ENCODE measurements at places on chromosomes 16 and 17. TPM values are rescaled to one million over a fixed set of nuclear protein-coding genes. Genes with fewer than 3 reads are reported as not detected.

The CCL16 gene
- total RNA-seq = not detected

The OSGIN1 gene
- total RNA-seq = 1.3 TPM

The DNAAF8 gene
- total RNA-seq = 1.2 TPM

The KRTAP3-1 gene
- total RNA-seq = not detected

The MFSD11 gene
- 34.7 TPM for total RNA-seq

The SRL gene
- total RNA-seq = not detected

The TMEM114 gene
- not detected for total RNA-seq

The C16orf90 gene
- not detected for total RNA-seq

GRCh38 chr16:425740-426114 lies 278 bp downstream of the RAB11FIP3 start:
- H3K4me1 ChIP-seq = peaks cover 44% of the 10 kb centered on the region
- peak overlapping the region; percentile 93 for H3K27ac ChIP-seq
- DNase-seq = no peak
- H3K27me3 ChIP-seq = no peaks in the 10 kb centered on the region

GRCh38 chr16:81630635-81631031 lies 148.5 kb upstream of the PLCG2 start:
- no peak for DNase-seq
- H3K36me3 ChIP-seq = no peaks in the 10 kb centered on the region
- H3K4me3 ChIP-seq = no peak overlapping the region
- no peak overlapping the region for H3K27ac ChIP-seq

DNA sequence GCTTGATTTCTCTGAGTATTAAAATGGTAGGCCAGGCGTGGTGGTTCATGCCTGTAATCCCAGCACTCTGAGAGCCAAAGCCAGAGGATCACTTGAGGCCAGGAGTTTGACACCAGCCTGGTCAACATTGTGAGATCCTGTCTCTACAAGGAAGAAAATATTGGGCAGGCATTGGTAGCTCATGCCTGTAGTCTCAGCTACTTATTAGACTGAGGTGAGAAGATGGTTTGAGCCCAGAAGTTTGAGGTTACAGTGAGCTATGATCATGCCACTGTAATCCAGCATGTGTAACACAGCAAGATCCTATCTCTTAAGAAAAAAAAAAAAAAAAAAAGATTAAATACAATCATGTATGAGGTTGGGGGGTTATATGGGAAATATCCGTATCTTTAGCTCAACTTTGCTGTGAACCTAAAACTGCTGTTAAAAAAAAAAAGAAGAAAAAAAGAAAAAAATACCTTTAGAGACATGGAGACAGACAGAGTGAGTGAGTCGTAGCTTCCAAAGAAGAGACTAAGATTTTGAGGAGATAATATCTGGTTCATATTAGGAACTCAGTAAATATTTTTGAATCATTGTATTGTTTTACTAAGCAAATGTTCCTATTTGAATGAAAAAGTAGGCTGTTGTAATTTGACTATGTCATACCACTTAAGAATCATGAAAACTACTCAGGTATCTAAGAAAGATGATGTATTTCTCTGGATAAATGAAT lies 325.7 kb upstream of the TBX2 start:
- no peak overlapping the region for H3K27ac ChIP-seq
- H3K4me3 ChIP-seq = no peak overlapping the region
- DNase-seq = no peak
- no peaks in the 10 kb centered on the region for H3K27me3 ChIP-seq

DNA sequence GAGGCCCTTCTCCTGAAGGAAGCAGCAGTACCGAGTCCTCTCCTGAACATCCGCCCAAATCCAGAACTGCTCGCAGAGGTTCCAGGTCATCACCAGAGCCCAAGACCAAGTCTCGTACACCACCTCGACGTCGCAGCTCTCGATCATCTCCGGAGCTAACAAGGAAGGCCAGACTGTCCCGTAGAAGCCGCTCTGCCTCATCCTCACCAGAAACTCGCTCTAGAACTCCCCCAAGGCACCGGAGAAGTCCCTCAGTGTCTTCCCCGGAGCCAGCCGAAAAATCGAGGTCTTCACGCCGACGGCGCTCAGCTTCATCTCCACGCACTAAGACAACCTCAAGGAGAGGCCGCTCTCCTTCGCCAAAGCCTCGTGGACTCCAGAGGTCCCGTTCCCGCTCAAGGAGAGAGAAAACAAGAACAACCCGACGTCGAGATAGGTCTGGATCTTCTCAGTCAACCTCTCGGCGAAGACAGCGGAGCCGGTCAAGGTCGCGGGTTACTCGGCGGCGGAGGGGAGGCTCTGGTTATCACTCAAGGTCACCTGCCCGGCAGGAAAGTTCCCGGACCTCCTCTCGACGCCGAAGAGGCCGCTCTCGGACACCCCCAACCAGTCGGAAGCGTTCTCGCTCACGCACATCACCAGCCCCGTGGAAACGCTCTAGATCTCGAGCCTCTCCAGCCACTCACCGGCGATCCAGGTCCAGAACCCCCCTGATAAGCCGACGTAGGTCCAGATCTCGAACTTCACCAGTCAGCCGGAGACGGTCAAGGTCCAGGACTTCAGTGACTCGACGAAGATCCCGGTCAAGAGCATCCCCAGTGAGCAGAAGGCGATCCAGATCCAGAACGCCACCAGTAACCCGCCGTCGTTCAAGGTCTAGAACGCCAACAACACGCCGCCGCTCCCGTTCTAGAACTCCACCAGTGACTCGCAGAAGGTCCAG lies 11.3 kb downstream of the ELOB start:
- no peak for DNase-seq
- H3K4me1 ChIP-seq = peaks cover 15% of the 10 kb centered on the region
- no peaks in the 10 kb centered on the region for H3K27me3 ChIP-seq
- peak overlapping the region; percentile 19 for H3K27ac ChIP-seq
- H3K36me3 ChIP-seq = peaks cover 87% of the 10 kb centered on the region
- no peak overlapping the region for H3K4me3 ChIP-seq

GRCh38 chr17:34598161-34598776 lies 18.9 kb downstream of the TMEM132E start:
- no peak overlapping the region for H3K27ac ChIP-seq
- DNase-seq = no peak
- no peak overlapping the region for H3K4me3 ChIP-seq
- no peaks in the 10 kb centered on the region for H3K4me1 ChIP-seq

DNA sequence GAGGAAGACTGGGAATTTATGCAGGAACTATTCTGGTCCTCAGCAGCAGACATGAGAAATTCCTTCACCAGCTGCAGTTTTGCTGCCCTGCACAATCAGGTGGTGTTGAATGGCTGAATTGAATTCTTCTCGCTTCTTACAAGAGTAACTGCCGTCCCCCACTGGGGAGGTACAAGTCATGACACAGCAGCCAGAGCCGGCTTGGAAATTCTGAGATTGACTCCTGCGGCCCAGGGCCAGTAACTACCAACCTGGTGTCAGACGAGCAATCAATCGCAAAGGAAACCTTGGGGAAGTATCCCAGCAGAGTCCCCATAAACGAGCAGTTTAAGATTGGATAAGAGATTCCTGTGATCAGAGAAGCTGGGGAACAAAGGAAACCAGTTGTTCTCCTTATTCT lies 30.7 kb downstream of the KNOP1 start:
- DNase-seq = no peak
- peaks cover 35% of the 10 kb centered on the region for H3K36me3 ChIP-seq

DNA sequence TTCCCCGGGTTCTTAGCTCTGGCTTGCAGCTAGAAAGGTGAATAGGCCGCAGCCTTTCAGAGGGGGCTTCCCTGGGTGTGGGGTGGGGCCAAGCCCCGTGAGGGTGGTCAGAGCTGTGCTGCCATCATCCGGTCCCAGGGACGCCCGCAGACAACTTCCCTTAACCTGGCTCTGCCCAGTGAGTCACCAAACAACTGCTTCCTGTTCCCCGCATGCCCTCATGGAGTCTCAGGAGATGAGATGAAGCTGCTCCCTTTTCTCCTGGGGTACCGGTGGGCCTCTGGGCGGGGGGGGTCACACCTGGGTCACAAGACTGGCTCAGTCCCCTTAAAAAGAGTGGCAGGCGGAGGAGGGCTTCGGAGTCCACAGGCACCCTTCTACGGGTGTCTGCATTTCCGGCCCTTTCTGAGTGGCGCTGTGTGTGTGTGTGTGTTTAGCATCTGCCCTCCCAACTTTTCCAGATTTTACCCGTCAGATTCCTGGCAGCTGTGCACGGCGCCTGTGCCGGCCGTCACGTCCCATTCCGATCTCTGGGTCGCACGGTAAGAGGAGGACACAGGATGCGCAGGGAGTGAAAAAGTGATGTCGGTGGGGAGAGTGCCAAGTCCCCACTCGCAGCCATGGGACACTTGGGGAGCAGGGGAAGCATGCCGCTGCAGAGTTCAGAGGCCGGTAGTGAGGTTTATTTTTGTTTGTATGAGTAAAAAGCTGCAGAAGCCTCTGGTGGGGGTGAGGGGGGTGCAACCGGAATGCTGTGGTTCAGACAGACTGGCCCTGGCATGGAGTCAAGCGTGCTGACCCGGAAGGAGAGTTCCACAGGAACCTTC lies 16.8 kb downstream of the HIC1 start:
- no peaks in the 10 kb centered on the region for H3K27me3 ChIP-seq
- H3K36me3 ChIP-seq = peaks cover 10% of the 10 kb centered on the region
- peaks cover 58% of the 10 kb centered on the region for H3K4me1 ChIP-seq
- DNase-seq = no peak

DNA sequence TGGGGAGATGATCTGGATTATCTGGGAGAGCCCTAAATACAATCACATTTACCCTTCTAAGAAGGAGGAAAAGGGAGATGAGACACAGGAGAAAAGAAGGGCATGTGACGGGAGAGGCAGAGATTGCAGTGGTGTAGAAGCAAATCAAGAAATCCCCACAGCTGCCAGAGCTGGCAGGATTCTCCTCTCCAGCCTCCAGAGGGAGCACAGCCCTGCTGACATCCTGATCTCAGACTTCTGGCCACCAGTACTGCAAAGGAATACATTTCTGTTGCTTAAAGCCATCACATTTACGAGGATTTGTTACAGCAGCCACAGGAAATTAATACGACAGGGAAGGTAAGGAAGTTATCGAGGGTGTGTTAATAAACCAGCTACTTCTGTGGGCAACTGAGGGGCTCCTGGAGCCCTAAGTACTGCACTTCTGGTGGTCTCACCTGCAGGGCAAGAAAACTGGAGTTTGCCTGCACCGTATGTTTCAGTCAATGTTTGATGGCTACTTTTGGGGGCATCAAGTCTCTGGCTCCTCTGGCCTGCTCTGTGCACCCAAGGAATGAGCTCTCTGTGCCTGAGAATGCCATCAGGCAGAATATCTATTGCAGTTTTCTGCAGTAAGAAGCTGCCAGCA lies 22.9 kb upstream of the CDH13 start:
- no peak for DNase-seq
- H3K4me1 ChIP-seq = peaks cover 9% of the 10 kb centered on the region
- no peaks in the 10 kb centered on the region for H3K36me3 ChIP-seq
- H3K27me3 ChIP-seq = peaks cover 15% of the 10 kb centered on the region
- H3K27ac ChIP-seq = no peak overlapping the region
- H3K4me3 ChIP-seq = no peak overlapping the region

GRCh38 chr17:8680466-8681169 lies 50.1 kb upstream of the MYH10 start:
- H3K27me3 ChIP-seq = no peaks in the 10 kb centered on the region
- DNase-seq = no peak
- H3K36me3 ChIP-seq = no peaks in the 10 kb centered on the region
- H3K4me3 ChIP-seq = peak overlapping the region; percentile 47

DNA sequence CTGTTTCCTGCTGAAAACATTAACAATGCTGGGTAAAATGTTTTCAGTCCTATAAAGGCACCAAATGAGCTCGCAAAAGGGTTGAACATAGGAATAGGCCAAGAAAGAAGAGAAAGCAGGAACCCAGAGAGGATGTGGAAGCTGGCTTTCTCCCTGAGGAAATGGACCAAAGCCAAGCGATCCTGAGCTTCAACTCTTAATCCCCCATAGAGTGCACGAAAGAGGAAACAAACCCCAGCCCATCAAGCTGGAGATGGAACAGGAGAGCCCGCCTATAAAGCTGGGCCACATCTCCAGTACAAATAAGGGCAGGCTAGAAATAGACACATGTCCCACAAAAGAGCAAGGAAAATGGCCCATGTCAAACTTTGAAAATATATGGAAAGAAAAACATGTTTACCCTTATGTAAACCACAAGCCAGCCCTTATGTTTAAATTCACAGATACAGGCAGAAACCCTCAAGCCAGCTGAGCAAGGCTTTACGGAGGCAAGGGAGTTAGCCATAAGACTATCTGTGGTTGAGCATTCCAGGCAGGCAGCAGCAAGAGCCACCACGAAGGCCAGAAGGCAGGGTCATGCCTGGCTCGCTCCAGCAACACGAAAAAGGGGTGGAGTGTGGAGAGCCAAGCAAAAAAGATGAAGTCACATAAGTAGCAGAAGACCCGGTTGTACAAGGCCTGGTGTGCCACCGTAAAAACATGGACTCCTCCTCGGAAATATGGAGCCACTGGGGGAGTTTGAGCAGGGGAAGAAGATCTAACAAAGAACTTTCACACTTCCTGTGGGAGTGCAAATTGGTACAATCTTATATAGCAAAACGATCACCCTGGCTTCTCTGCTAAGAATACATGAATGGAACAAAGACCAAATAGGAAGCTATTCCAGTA lies 27.8 kb downstream of the COPRS start:
- DNase-seq = no peak
- no peak overlapping the region for H3K4me3 ChIP-seq
- peaks cover 1% of the 10 kb centered on the region for H3K36me3 ChIP-seq
- H3K27me3 ChIP-seq = no peaks in the 10 kb centered on the region
- peak overlapping the region; percentile 61 for H3K27ac ChIP-seq
- peaks cover 13% of the 10 kb centered on the region for H3K4me1 ChIP-seq

GRCh38 chr16:56728980-56729734 lies 772 bp upstream of the NUP93 start:
- peak overlapping the region; percentile 81 for H3K4me3 ChIP-seq
- H3K36me3 ChIP-seq = no peaks in the 10 kb centered on the region
- peak; percentile 54 for DNase-seq
- H3K27ac ChIP-seq = peak overlapping the region; percentile 95
- H3K4me1 ChIP-seq = peaks cover 24% of the 10 kb centered on the region
- no peaks in the 10 kb centered on the region for H3K27me3 ChIP-seq

GRCh38 chr16:9256196-9256595 lies 164.8 kb downstream of the HAPSTR1 start:
- DNase-seq = no peak
- H3K27ac ChIP-seq = no peak overlapping the region
- H3K4me1 ChIP-seq = no peaks in the 10 kb centered on the region
- no peaks in the 10 kb centered on the region for H3K27me3 ChIP-seq

- no peaks in the 10 kb centered on the region for H3K27me3 ChIP-seq
- no peak overlapping the region for H3K27ac ChIP-seq
- H3K4me3 ChIP-seq = no peak overlapping the region
- no peak for DNase-seq
- H3K36me3 ChIP-seq = no peaks in the 10 kb centered on the region
- no peaks in the 10 kb centered on the region for H3K4me1 ChIP-seq
Observed at GRCh38 chr16:10676284-10676683, 18.4 kb downstream of the TEKT5 start.

GRCh38 chr16:24988129-24988518 lies 27.0 kb downstream of the ARHGAP17 start:
- H3K27me3 ChIP-seq = no peaks in the 10 kb centered on the region
- H3K27ac ChIP-seq = peak overlapping the region; percentile 83
- no peak for DNase-seq
- H3K36me3 ChIP-seq = no peaks in the 10 kb centered on the region
- H3K4me1 ChIP-seq = peaks cover 91% of the 10 kb centered on the region
- peak overlapping the region; percentile 61 for H3K4me3 ChIP-seq

GRCh38 chr17:42928714-42929496 lies 28.3 kb downstream of the G6PC1 start:
- peaks cover 12% of the 10 kb centered on the region for H3K4me1 ChIP-seq
- H3K4me3 ChIP-seq = no peak overlapping the region
- DNase-seq = no peak
- H3K27me3 ChIP-seq = peaks cover 9% of the 10 kb centered on the region
